ENCODE measurements at places on chromosomes 5 and 9.

DNA sequence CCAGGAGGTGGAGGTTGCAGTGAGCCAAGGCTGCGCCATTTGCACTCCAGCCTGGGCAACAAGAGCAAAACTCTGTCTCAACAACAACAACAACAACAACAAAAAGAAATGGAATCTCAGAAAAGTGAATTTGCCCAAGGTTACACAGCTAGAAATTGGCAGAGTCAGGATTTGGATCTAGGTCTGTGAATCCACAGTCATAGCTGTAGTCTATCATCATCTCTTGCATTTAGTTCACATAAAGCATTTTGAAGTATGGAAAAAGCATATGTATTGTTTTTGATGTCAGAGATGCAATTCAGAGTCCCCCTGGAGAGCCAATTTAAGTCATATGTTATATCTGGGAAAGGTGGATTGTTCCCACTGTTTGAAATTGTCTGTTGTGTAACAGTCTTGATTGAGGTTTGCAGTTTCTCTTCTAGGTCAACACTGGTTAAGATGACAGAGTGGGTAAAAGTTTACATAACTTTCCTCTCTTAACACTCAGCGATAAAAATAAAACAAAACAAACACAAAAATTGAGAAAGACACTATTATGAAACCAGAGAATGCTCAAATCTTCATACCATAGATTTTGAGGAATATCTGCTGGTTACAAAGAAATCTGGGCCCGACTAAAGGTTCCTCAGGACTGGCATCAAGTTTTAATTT is 21.5 kb upstream of the GPR21 start:
- DNase-seq = no peak

GRCh38 chr9:118326326-118326725 is 622.1 kb downstream of the TLR4 start:
- DNase-seq = no peak

DNA sequence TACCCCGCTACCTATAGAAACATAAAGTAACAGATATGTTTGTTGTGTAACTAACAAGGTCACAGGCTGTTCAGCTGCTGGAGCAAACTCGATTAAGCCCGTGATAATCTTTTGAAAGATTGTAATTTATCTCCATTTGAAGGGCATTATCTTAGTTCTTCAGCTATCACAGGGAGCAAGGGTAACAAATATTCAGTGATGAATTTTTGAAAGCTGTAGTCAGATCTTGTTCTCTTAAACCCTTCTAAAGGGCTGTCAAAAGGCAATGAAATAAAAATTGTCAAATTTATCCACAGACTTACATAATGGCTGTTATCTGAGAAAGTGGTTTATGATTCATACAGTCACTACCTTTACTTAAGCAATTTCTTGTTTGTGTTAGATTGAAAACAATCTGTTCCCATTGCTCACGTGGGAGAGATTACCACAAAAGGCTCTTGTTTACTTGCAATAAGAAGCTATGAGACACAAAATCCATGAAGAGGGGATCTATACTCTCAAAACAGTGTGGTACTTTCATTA is 78.3 kb upstream of the ZNF608 start:
- peak; percentile 20 for DNase-seq

GRCh38 chr9:129250786-129251185 is 72.7 kb upstream of the IER5L start:
- DNase-seq = no peak

GRCh38 chr5:113526421-113526820 is 12.9 kb downstream of the YTHDC2 start:
- DNase-seq = no peak

GRCh38 chr5:1039210-1039548 is 30.6 kb downstream of the NKD2 start:
- no peak for DNase-seq

- DNase-seq = peak; percentile 93
Observed at GRCh38 chr5:22596404-22596970, 256.7 kb downstream of the CDH12 start.

- no peak for DNase-seq
Observed at GRCh38 chr5:136240894-136241293, 47.9 kb upstream of the SMIM32 start.

DNA sequence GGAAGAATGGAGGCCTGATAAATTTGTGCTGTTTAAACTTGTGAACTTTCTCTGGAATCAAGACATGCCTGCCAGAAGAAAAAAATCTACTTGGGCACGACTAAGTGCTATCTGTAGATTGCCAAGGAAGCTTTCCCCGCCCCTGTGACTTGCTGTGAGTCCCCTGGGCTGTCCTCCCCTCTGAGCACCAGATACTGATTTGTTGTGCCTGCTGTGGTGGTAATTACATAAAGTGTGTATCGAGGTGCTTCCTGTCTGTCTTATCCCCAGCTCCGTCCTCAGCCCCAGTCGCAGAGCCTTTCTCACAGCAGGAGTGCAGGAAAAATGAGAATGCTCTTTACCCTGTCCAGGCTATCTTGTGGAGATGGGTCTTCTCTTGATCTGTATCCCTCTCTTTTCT is 53.9 kb downstream of the TRIO start:
- DNase-seq = no peak

GRCh38 chr5:164002628-164003027 is 497.2 kb downstream of the MAT2B start:
- peak; percentile 62 for DNase-seq

- no peak for DNase-seq
Observed at GRCh38 chr5:140347360-140347759, 957 bp upstream of the HBEGF start.

- DNase-seq = no peak
Observed at GRCh38 chr9:133824106-133824801, 86.1 kb upstream of the SARDH start.

DNA sequence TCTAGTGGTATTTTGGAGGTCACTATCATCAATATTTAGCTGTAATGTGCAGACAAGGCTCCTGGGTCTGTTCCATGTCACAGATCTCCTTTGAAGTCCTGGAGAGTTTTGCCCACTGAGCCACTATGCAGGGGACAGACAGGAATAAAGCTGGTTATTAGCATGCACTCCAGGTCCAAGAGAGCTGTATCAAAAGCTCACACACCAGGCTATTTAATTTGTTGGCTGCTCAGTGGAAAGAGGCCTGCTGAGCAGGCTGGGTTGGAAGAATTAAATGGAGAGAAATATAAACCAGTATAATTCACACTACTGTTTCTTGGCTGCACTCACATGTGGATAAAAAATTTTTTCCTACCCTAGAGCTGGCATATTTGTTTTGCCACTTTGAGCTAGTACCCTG is 113.8 kb upstream of the TAF11L2 start:
- DNase-seq = no peak

DNA sequence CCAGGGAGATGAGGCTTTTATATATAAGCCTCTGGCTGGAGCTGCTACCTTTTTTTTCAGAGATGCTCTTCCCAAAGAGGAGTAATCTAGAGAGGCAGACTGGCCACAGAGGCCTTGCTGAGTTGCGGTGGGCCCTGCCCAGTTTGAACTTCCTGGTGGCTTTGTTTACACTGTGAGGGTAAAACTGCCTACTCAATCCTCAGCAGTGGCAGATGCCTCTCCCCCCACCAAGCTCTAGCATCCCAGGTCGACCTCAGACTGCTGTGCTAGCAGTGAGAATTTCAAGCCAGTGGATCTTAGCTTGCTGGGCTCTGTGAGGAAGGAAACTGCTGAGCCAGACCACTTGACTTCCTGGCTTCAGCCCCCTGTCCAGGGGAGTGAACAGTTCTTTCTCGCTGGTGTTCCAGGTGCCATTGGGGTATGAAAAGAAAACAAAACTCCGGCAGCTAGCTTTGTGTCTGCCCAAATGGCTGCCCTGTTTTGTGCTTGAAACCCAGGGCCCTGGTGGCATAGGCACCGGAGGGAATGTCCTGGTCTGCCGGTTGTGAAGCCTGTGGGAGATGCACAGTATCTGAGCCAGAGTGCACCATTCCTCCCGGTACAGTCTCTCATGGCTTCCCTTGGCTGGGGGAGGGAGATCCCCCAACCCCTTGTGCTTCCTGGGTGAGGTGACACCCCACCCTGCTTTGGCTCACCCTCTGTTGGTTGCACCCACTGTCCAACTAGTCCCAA is 219.5 kb upstream of the IZUMO3 start:
- no peak for DNase-seq

- no peak for DNase-seq
Observed at GRCh38 chr5:108251350-108251749, 130.5 kb downstream of the FBXL17 start.

GRCh38 chr5:122846051-122846550 is 688 bp downstream of the SNX24 start:
- DNase-seq = peak; percentile 46

GRCh38 chr5:174311531-174312269 is 266.2 kb downstream of the NSG2 start:
- DNase-seq = no peak

GRCh38 chr9:37507566-37508134 is 21.9 kb downstream of the POLR1E start:
- no peak for DNase-seq

- DNase-seq = no peak
Observed at GRCh38 chr5:73960426-73960825, 334.4 kb downstream of the ARHGEF28 start.

- no peak for DNase-seq
Observed at GRCh38 chr5:3351581-3352442, 243.8 kb upstream of the IRX1 start.

GRCh38 chr5:34598177-34598794 is 57.8 kb upstream of the RAI14 start:
- DNase-seq = peak; percentile 90

DNA sequence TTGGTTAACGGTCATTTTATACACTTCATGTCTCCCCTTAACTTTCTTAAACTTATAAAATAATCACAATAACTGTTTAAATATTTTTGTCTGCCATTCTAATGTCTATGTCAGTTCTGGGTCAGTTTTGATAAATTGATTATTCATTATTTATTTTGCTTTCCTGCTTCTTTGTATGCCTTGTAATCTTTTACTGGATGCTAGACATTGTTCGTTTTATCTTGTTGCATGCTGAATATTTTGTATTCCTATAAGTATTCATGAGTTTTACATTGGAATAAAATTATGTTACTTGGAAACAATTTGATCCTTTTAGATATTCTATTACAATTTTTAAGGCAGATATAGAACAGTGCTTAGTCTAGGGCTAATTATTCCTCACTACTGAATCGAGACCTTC is 952.0 kb downstream of the NR2F1-AS1 start:
- no peak for DNase-seq

DNA sequence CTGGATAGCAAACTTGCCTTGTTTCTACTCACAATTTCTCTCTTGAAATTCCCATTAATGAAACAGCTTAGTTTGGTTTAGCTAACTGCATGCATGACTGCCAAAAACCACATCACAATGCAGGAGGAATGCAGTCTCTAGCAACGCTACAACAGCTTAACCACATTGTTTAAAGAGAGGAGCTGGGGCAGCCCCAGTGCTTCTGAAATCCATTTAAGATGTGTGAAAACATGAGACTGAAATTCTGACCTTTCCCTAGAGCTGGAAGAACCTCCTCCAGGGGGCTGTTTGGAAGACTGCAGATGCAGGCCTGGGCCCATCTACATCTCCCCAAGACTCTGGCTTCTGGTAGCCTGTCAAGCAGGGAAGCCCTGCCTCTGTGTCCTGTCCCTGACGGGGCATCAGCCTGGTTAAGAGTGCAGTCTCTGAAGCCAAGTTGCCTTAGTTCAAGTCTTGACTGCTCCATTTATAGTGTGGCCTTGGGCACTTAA is 157.1 kb downstream of the ZNF462 start:
- DNase-seq = peak; percentile 92

GRCh38 chr5:119385136-119385535 is 29.3 kb downstream of the TNFAIP8 start:
- no peak for DNase-seq

GRCh38 chr9:26356491-26356890 is 536.1 kb downstream of the CAAP1 start:
- DNase-seq = no peak

DNA sequence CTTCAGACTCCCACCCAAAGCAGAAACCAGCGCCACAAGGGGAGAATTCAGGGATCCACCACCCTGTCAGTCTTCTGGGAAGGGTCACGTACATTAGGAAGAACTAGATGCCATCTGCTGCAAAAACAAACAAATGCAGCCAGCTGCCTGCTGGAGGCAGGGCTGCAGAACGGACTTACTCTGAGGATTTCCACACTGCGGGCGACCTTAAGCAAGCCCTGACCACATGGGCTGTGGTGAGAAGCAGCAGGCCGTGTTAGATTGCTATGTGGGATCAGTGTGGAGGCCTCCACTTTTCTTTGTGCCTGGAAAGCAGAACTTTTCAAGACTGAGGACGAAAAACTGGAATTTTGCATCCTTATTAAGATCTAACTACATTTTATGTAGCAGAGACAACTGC is 13.4 kb upstream of the LTC4S start:
- no peak for DNase-seq

DNA sequence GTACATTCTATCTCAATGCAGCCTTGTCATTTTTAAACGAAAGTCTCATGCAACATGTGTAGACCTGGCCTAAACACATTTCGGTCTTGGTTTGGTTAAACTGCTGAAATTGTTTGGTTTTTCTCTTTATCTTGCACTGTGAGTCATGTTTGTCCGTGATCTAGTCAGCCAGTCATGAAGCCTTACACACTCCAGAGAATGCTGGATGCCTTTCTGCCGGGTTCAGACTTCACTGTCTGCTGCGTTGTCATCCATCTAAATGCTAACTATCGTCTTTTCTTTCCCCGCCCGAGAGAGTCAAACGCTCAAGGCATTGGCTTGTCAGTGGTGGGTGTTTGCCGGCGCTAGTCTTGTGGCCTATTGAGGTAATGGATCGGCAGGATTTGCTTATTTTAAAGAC is 1194.6 kb upstream of the WWC1 start:
- DNase-seq = no peak

- DNase-seq = no peak
Observed at GRCh38 chr5:34870382-34870781, 31.4 kb downstream of the TTC23L start.

- no peak for DNase-seq
Observed at GRCh38 chr5:178785999-178786398, 55.5 kb upstream of the ZNF354A start.

GRCh38 chr5:75509956-75510355 is 1.5 kb downstream of the CERT1 start:
- no peak for DNase-seq

DNA sequence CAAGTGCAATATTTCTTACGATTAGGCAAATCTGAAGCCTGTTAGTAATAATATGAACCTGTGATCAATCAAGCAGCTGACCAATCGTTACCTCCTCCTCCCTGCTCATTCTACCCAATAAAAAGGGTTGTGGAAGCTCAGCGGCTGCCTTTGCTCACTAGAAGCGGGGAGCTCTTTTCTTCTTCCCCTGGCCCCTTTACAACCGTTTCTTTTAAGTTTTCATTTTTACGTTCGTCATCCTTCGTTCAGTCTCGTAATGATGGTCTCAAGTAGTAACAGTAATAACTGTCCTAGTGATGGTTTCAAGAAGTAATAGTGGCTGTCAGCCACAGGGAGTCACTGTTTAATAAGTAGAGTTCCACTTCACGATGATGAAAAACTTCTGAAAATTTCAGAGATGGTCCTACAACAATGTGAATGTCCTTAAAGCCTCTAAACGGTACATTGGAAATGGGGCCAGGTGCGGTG is 6.2 kb downstream of the UGT3A2 start:
- DNase-seq = peak; percentile 23

- no peak for DNase-seq
Observed at GRCh38 chr5:92460505-92460904, 1077.4 kb upstream of the ARRDC3 start.

GRCh38 chr5:3034449-3034848 is 283.0 kb upstream of the IRX2 start:
- no peak for DNase-seq

- DNase-seq = no peak
Observed at GRCh38 chr5:65307931-65308330, 173.8 kb downstream of the ADAMTS6 start.

GRCh38 chr9:129716091-129716490 is 36.8 kb downstream of the PTGES start:
- DNase-seq = peak; percentile 31

- DNase-seq = peak; percentile 9
Observed at GRCh38 chr9:76987594-76988200, 31.8 kb upstream of the FOXB2 start.

All from fibroblast of skin of left quadriceps (primary cell).